ENCODE measurements at places on chromosomes 5 and 9.

DNA sequence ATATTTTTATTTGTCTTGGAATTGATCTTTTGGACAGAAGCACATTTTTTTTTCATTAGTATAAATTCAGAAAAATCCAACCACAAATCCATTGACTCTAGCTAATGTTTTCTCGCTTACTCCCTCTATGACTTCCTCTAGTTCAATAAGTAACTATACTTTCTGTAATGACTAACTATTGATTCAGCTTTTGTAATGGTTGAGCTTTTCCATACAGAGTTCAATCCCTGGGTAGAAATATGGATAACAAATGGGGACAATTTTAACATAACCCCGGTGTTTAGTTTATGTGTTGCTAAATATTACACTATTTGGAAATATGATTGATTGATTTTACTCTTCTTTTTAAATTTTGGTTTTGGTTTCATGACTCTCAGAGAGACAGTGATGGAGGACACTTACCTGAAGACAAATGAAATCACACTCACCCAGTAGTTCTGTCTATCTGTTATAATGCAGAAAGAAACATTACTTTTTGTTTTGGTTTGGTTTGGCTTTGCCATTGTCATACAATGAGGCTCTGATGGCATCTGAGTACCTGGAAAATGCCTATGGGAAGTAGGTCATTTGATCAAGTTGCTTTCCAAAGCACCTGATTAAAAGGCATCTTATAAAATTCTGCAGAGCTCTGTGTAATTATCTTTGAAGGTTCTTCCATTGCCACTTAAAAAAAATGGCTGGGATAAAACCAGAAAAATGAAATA lies 309.7 kb upstream of the MPDZ start:
- no peak for DNase-seq

DNA sequence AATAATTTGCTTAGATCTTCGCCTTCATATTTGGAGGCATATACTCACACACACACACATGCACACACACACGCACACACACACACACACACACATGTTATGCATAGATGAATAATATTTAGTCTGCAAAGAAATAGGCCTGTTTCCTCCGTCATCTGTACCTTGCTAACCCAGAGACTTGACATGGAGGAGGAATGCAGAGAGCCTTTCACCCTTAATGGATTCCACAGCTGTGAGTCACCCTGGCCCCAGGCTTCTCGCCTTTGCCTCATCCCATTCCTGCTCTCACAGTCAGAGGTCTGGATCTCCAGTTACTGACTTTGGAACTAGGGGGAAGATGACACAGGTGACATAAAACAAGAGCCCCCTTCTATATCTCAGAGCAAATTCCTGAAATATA lies 29.7 kb downstream of the ZNF462 start:
- no peak for DNase-seq

DNA sequence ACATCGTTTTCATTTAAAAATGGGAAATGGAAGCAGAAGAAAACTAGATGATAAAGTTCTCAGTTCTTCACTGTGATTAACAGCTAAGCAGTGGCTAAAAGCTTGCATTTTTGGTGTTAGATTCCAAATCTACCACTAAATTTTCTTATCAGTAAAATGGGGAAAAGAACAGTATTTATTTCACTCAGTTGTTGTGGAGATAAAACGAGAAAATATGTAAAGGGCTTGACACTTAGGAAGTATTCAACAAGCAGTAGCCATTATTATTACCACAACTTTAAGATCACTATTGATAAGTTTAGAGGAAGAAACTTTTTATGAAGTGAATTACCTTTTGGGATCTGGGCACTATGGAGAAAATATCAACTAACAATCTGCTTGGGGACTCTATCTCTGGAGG lies 4.5 kb downstream of the STOM start:
- DNase-seq = no peak

DNA sequence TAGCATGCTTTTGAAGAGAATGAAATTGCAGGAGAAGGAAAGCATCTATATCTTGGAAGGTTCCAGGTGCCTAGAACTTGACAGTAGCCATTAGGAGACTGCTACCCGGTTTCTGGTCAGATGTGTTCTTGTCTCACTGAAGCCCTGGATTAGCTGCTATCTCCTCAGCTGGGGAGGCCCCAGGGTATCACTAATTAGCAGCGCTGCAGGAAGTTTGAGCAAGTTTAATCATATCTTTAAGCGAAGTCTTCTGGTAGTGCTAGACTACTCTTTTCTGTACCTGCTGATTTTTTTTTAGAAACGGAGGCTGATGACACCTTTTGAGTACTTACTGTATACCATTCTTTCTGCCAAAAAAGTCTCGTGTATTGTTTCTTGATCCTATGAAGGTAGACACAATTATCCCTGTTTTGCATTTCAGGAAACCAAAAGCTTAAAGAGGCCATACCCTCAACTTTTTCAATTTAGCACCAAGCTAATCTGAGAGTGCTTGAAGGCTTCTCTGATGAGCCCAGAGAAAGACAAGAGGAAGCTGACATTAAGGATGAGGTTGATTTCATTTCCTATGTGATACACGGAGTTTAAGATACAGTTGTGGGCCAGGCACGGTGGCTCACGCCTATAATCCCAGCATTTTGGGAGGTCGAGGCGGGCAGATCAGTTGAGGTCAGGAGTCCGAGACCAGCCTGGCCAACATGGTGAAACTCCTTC lies 201.3 kb downstream of the ARHGAP26 start:
- DNase-seq = no peak

GRCh38 chr9:21239911-21240310 lies at the start of gene IFNA14:
Gene IFNA14 (minus strand): TSS chr9:21240005. CDS start chr9:21239935, 70 bp downstream.
- no peak for DNase-seq

GRCh38 chr9:116377179-116377798 lies 223.7 kb downstream of the PAPPA start:
- DNase-seq = no peak

DNA sequence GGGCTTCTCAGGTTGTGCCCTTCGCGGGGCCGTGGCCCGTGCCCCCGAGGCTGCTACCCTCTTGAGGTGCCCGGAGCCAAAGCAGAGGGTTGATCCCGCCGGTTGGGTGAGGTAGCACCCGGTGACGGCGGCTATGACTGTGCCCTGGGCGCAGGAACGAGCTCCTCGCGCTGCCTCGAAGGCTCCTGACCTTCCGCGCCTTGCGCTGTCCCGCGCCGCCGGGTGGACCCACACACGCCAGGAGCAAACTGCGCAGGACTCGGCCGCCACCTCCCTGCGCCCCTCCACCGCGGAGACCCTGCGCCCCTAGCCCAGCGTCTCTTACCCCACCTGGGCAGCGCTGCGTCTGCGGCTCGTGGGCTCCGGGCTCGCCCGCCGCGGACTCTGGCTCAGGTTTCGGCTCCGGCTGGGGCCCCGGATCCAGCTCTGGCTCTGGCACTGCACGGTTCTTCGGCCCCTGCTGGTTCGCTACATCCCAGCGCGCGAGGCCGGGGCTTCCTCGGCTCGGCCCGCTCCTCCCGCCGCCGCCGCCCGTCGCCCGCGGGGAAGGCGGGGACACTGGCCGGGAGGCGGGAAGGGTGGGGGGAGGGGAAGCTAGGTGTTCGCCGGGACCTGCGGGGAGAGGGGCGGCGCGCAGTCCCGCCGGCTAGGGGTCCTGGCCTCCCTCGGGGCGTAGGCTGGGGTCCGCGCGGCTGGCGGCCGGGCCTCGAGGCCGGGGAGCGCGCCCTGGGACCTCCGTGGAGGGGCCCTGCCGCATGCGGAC lies 5.4 kb upstream of the PITX1 start:
- no peak for DNase-seq

DNA sequence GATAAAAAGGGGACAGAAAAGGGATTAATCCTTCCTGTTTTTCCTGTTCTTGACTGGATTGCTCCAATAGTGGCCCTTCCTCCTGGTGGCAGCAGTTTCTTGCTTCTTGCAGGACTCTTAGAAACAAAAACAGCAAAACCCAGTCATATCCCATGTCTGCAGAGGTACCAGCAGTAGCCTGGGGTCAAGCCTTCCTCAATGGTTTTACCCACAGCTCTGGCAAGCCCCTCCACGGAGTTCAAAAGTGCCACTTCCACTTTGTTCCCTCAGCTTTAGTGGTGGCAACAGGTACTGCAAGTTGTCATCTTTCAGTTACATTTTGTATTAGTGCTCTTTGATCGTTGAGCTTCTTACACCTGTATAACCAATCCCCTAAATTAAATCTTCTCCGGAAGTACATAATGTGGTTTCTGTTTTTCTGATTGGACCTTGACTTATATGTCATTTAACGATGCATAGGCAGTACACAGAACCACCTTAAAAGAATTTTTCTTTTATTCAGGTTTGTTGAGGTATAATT lies 8.7 kb upstream of the RANBP6 start:
- no peak for DNase-seq

DNA sequence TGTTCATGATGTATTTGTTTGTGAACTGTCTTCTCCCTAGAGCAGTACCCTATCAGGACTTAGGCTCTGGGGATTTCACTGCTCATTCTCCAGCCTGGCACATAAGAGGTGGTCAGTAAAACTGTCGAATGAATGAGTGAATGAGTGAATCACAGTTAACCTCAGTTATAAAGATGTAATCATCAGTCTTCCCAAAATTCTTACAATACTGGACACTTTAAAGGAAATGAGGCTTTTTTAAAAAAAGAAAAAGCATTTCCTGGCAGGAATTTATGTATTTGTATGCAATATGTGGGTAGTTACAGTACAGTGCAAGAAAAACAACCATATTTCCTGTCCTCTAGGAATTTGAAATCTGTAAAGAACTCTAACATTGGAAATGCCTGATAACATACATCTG lies 59.6 kb downstream of the RAI14 start:
- DNase-seq = no peak

DNA sequence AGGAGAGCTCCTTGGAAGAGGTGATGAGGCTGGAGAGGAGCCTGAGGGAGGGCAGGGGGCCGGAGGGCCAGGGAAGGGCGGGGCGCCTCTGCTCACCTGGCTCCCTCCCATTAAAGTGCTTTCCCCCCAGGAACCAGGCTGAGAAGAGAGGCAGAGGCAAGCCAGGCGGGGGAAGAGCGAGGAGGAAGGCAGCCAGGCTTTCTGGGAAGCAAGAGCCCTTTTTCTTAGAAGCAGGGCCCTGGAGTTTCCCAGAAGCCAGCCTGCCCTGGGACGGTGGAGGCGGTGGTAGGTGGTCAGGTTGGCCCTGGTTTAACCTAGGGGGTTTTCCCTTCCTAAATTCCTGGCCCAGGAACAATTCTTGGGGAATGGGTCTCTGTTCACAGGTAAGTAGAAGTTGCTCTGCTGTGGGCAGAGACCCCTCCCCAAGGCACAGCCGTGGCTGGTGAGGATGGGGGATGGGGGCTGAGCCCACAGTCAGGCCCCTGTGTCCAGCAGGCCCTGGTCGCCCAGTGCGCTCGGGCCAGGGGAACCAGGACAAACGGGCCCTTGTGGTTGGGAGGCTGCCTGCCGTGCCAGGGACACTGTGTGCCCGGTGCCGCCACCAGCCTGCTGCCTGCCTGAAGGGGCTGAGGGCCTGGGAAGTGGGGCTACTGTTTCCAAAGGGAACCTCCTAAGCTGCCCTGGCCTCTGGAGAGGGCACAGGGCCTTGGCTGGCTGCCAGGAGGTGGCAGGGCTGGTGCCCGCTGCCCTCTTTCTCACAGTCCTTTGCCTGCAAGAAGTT lies 16.6 kb upstream of the RALGDS start:
- DNase-seq = no peak

- DNase-seq = no peak
Observed at GRCh38 chr9:38732885-38733284, 13.0 kb upstream of the FAM240B start.

DNA sequence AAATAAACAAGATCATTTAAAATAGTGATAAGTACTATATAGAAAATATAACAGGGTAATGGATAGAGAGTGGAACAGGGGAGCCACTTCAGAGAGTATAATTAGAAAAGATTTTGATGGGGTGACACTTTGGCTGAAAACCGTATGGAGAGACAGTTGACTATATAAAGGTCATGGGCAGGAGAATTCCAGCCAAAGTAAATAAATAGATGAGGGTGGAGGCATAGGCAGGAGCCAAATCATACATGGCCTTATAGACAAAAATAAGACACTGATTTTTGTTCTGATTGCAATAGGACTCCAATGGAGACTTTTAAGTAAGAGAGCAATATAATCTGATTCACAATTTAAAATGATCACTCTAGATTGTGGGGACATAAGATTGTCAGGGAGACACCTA lies 37.5 kb upstream of the NUDT12 start:
- DNase-seq = no peak

GRCh38 chr5:10424124-10424731 lies 17.5 kb upstream of the ROPN1L start:
- DNase-seq = no peak

DNA sequence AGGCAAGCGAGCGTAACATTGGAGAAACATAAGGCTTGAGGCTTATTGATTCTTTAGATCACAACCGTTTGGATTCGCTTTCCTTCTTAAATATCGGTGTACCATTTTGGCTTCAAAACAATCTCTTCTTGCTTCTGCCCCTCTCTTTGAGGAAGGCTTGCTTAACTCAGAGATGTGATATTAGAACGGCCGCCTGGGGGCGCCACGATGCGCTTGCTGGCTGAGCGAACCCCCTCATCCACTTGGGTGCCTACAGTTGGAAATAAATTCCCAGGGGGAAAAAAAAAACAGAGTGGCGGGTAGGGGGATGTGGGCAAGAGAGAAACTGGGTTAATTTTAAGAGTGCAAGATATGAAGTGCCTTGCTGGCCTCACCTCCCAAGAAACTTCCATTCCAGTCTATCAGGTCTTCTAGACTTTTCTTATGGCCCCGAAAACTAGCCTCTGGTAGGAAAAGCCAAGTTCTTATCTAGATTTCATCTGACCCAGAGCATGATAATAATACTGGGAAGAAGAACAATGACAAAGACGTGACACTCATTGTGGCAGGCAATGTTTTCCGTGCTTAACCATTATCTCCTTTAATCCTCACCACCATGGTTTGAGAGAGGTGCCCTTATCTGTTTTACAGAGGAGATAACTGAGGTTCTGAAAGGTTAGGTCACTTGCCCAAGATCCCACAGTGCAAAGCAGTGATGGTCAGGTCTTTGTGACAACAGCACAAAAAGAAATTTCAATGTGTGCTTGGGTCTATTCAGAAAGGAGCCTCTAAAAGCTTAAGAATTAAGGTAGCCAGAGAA lies 115.8 kb downstream of the DPYSL3 start:
- no peak for DNase-seq

- DNase-seq = no peak
Observed at GRCh38 chr9:82490019-82490499, 501.5 kb downstream of the SPATA31D1 start.

DNA sequence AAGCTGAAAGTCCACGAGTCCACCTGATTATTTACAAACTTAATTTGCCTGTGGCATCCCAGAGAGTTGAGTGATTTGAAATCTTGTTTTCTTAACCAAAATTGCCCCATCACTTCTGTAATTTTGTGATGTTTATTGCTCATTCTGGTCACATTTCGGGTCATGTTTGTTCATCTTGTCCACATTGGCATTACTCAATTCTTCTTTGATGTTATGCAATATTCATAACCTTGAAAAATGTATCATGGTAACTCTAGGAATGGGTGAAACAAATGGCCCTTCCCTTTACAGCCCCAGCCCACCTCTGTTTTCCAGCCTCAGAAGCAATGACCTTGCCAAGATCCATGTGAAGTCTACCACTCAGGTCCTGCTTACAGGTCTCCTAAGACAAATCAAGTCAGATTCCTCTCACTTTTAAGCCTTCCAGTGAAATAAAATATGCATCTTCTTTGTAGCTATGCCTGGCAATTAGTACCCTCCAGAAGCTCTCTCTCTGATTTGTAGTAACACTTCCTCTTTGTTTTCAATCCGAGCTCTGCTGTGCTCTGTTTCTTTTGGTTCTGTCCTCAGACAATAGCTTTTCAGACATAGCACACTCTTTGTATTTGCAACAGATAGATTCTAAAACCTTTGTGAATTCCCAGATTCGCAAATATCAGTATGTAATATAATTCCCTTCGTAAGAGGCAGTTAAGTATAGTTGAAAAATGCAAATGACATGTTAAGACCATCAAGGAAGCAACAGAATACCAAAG lies 330.3 kb upstream of the IRX1 start:
- no peak for DNase-seq

- DNase-seq = no peak
Observed at GRCh38 chr5:31936683-31937082, 237.4 kb downstream of the GOLPH3 start.

All from left colon (tissue), 2 donors.